NCI-H2029 treated with DMSO at 0.1 percent for 48 hours (cell line): ENCODE measurements at places on chromosomes 1 and 21.

DNA sequence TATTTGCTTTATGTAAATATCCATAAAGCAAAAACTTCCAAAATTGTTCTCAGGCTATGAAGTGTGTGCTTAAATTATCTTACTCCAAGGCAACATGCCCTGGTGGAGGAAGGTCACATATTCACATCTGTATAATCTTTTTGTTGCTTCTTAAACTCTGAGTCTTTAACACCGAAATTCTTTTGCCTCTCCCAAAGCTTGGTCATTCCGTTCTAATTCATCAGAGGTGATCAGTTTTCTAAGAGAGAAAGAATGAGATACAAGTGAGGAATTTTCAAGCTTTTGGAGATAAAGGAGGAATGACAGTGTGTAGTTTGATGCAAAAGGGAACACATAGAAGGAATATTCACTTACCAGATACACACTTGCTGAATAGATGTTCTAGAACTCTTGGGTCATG lies 561.7 kb downstream of the LTN1 start:
- no peak for DNase-seq

- peak; percentile 76 for DNase-seq
These were observed 60.8 kb downstream of the ZNF684 start for GRCh38 chr1:40592107-40592803.

GRCh38 chr1:95685081-95685480 lies 451.1 kb downstream of the RWDD3 start:
- peak; percentile 56 for DNase-seq

GRCh38 chr21:42051788-42052187 lies 19.3 kb upstream of the UMODL1 start:
- DNase-seq = no peak

- no peak for DNase-seq
These were observed 51.3 kb downstream of the PTGS2 start for GRCh38 chr1:186628910-186629309.
